ENCODE measurements at places on chromosomes 16 and 17. TPM values are rescaled to one million over a fixed set of nuclear protein-coding genes. Genes with fewer than 3 reads are reported as not detected.
A peak's percentile ranks its signal among the peaks of the same experiment; 100 is the strongest.

GRCh38 chr16:17131351-17131750 lies 339.4 kb downstream of the XYLT1 start:
- no peak for DNase-seq

DNA sequence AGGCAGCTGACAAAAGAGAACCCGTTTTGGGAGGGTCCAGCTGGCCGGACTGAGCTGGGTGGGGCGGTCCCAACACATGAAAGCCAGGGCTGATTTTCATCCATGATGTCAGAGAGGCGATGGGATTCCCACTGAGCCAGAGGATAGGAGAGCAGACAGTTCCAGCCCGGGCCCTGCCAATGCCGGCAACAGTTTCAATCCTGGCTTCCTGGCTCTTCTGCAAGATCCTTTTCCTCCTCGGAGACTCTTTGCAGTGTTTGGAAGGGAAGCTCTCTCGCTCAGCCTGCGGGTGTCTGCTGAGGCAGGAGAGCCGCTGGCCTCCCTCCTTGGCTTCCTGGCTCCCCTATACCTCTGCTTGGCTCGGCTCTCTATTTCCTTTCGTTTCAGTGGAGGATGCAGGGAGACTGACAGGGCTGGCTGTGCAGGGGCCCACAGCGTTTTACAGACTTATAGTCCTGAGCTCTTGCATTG lies 145.5 kb upstream of the SOX9 start:
- DNase-seq = peak; percentile 66

The NHERF2 gene
- total RNA-seq = 15.1 TPM

GRCh38 chr17:72634621-72635020 lies 457.9 kb downstream of the SLC39A11 start:
- peak; percentile 83 for DNase-seq

DNA sequence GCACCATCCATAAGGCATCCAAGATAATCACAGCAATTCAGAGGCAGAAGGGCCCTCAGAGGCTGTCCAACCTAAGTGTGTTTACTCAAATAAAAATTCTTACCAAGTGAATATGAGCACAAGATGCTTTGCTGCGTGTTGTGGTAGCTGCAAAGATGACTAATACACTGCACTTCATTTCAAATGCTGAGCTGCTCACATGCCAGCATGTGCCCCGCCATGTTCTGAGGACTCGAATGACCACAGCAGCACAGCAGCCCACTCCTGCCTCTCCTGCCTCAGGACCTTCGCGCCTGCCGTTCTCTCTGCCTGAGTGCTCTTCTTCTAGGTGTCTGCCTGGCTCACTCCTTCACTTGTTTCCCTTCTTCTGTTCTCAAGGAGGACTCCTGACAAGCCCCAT lies 19.0 kb downstream of the PIK3R5 start:
- DNase-seq = peak; percentile 57

The SMIM5 gene
- not detected for total RNA-seq

GRCh38 chr17:7136266-7136877 lies 21.8 kb upstream of the ASGR2 start:
- peak; percentile 36 for DNase-seq

GRCh38 chr17:9798008-9798407 lies 6.6 kb upstream of the DHRS7C start:
- no peak for DNase-seq

GRCh38 chr17:41013181-41013580 lies 4.3 kb upstream of the KRTAP3-1 start:
- peak; percentile 16 for DNase-seq

DNA sequence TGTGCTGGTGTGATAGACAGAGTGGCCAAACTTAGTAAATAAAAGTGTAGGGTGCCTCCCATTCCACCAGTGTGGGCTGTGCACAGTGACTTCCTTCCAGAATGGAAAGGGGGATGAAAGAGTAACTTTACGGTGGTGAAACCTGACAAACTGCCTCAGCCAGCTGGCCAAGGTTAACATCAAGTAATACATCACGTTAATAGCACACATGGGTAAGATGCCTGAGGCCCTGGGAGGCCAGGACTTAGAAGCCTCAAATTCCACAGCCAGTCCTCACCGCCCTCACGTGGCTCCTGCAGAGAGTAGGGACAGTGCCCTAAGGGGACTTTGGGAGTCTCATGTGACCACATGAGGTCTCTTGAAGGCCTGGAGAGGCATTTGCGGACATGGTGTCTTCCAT lies 14.1 kb downstream of the RMI2 start:
- peak; percentile 77 for DNase-seq

- no peak for DNase-seq
These were observed 67.5 kb downstream of the KLHDC4 start for GRCh38 chr16:87698241-87698640.

GRCh38 chr17:41678907-41679739 lies 9.6 kb upstream of the EIF1 start:
- peak; percentile 77 for DNase-seq

DNA sequence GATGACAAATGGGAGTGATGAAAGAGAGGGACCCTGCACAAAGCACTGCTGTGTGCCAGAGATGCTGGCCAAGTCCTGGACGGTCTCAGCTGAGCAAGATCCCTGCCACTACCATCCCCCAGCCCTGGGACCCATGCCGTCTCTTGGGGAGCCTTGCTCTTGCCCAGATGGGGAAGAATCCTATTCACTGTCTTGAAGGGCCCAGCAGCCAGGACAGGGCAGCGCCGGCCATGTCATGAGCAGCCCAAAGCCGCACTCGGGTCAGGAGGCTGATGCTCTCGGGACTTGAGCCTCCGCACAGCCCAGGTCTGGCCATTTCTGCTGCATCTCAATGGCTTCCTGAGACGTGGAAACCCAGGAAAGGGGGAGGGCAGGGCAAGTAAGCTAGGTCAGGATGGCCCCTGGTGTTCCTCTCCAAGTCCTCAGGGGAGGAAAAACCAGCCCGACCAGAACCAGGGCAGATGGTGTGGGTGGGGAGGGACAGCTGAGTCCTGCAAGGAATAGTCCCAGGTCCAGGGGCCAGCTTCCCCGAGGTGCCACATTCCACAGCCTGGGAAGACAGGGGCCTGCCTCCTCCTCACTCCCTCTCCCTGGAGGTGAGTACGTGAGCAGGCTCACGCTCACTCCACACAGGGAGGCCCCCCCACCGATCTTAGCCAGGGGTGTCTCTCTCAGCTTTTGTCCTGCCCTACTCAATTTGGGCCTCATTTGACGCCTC lies 7.8 kb upstream of the KRT19 start:
- no peak for DNase-seq

DNA sequence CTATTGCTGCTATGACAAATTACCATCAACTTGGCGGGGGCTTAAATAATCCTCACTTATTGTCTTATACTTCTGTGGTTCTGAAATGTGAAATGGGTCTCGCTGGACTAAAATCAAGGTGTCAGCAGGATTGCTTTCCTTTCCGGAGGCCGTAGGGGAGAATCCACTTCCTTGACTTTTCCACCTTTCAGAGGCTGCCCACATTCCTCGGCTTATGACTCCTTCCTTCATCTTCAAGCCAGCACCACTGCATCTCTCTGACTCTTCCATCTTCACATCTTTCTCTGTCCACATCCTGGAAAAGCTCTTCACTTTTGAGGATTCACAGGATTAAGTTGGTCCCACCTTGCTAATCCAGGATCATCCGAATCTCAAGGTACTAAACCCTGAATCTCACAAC lies 217.8 kb downstream of the GRIN2A start:
- no peak for DNase-seq

DNA sequence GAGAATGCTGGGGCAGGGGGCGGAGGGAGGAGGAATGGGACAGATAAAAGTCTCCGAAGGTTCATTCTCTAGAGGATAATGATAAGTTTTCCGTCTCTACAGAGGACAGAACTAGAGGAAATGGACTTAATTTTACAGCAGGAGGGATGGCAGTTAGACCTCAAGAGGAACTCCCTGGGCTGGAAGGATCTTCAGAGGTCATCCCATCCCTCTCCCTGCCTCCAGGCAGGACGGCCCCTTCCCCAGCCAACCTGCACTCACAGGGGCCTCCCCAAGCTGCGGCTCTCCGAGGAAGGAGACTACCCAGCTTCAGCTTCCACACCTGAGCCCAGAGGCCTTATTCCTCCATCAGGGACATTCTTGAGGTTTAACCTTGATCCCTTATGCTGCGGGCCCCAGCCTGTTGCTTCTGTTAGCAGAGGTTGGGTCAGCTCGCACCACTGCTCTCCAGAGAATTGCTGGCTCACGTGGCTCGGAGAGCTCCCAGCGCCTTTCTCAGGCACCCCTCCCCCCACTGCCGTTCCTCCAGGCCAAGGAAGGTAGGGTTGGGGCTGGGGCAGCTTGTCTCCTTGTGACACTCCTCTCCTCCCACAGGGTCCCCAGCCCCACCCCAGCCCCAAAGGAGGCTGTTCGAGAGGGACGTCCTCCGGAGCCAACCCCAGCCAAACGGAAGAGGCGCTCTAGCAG lies 8.5 kb downstream of the ELOB start:
- peak; percentile 22 for DNase-seq

- peak; percentile 64 for DNase-seq
These were observed 53.2 kb downstream of the NT5M start for GRCh38 chr17:17356149-17356930.

- DNase-seq = peak; percentile 39
These were observed at the start of gene TK2 for GRCh38 chr16:66549284-66550131. TK2 (minus strand) TSS chr16:66550122; CDS start chr16:66550061, 61 bp downstream.

The BCAR1 gene
- total RNA-seq = 69.3 TPM

The GAST gene
- total RNA-seq = 0.67 TPM

The HIGD1B gene
- not detected for total RNA-seq

- no peak for DNase-seq
These were observed 118.8 kb downstream of the WWOX start for GRCh38 chr16:78218279-78218678.

The CES4A gene
- 3.0 TPM for total RNA-seq

DNA sequence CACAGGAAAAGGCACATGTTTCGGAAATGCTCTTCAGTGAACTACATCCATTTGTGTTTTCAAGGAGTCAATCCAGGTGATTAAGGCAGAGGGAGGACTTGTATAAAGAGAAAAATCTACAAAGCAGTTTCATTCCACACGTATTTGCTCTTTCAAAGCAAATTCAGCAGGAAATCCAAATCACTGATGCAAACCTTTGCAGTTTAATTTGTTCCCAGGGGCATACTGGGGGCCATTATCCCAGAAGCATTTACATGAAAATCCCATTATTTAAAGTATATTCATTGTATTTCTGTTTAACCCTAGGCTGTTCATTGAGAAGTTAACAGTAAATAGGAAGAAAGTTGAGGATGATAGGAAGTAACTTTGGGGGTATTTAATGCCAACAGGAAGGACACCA lies 147.9 kb downstream of the PMP22 start:
- no peak for DNase-seq

The USP43 gene
- total RNA-seq = 9.1 TPM

The SLC2A4 gene
- not detected for total RNA-seq

GRCh38 chr16:72815348-72816318 lies 232.3 kb downstream of the ZFHX3 start:
- DNase-seq = no peak

DNA sequence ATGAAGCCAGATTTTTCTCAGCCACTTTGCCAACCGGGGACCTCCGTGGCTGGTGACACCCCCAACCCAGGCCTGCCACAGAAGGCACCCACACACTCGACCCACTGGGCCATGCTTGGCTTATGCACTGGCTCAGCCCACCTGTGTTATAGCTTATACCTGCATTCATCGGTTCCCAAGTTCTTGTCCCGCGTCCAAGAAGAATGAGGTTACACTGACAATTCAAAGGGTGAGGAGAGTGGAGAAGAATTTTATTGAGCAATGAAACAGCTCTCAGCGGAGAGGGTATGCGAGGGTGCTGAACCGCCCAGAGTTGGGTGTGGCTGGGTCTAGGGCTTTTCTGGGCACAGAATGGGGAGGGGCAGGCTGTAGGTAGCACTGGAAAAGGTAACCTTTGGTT lies 22.2 kb upstream of the CDH15 start:
- DNase-seq = no peak

GRCh38 chr17:72429066-72429638 lies 308.3 kb downstream of the SOX9 start:
- DNase-seq = no peak

DNA sequence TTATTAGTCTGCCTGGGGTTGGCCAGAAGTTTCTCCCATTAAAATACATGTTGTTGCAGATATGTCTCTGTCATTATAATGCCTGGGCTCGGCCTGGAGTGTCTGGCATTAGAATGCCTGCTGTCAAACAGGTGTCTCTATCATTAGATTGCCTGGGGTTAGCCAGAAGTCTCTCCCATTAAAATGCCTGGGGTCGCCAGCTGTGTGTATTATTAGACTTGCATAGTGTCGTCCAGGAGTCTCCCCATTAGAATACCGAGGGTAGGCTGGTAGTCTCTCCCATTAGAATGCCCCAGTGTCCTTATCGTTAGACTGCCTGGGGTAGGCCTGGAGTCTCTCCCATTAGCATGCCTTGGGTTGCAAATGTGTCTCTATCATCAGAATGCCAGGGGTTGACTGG lies 2270.8 kb downstream of the TP53TG3F start:
- DNase-seq = no peak

- DNase-seq = peak; percentile 50
These were observed 74.0 kb downstream of the TANC2 start for GRCh38 chr17:63039899-63040602.

DNA sequence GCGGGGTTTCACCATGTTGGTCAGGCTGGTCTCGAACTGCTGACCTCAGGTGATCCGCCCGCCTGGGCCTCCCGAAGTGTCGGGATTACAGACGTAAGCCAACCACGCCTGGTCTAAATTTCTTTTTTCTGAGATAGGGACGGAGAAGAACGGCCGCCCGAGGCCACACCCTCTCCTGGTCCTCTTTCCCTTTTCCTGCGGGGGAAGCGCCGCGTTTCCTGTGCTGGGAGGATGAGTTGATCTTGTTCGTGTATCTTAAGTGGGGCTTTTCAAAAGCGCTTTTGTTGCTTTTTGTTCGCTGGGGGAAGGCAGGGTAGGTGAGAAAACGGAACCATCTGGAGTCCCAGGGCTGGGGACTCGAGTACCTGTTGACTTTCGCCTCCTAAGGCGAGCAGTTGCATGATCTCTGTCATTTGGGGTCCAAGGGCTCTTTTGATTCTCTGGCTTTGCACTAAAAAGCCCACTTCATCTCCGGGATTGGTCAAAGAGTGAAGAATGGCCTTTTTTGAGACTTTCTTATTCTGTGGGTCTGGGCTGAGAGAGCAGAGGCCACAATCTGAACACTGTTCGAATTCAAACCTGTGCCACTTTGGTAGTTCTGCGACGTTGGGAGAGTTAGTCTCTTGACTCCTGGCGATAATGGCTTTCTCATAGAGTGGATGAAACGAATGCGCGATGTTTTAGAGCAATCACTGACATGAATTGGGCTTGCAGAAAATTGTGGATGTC lies 1.3 kb downstream of the FUS start:
- DNase-seq = peak; percentile 45

- no peak for DNase-seq
These were observed 422.8 kb upstream of the CCL2 start for GRCh38 chr17:33832262-33832661.

- no peak for DNase-seq
These were observed 5.2 kb downstream of the ZNF646 start for GRCh38 chr16:31079342-31079944.

GRCh38 chr16:11796227-11797165 lies 562 bp downstream of the ZC3H7A start:
- DNase-seq = peak; percentile 39

- DNase-seq = peak; percentile 92
These were observed 64.6 kb downstream of the CDK5R1 start for GRCh38 chr17:32551186-32551955.

All from mammary epithelial cell (primary cell).